HFFc6 (cell line): ENCODE measurements at places on chromosomes 2 and 18. TPM values are rescaled to one million over a fixed set of nuclear protein-coding genes. Genes with fewer than 3 reads are reported as not detected.

- no peaks in the 10 kb centered on the region; the same call in 1 of the 2 replicates for H3K27me3 ChIP-seq
- DNase-seq: no peak
- H3K4me3 ChIP-seq: no peak overlapping the region
- H3K4me1 ChIP-seq: no peaks in the 10 kb centered on the region
- no peak overlapping the region for H3K27ac ChIP-seq
These were observed 817 bp downstream of the DSC2 start for GRCh38 chr18:31101183-31102024.

DNA sequence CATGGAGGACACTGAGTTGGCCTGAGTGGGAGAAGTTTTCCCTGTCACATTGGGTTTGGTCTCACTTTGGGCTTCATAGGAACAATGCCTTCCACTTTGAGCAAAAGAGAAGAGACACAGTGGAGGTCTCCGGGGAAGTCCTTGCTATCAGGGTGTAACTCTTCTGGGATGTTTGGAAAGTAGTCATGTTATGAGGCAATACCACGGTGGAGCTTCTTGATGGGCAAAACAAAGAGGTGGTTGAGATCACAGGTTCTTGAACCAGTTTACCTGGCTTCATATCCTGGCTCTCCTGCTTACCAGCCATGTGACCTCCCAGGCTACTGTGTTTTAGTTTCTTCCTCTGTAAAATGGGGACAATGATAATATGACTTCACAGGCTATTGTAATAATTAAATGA, 478.6 kb downstream of the SLC4A3 start:
- DNase-seq: no peak
- peaks cover 30% of the 10 kb centered on the region for H3K4me1 ChIP-seq
- H3K27me3 ChIP-seq: no peaks in the 10 kb centered on the region; the same call in 1 of the 2 replicates
- no peaks in the 10 kb centered on the region for H3K36me3 ChIP-seq
- no peak overlapping the region for H3K4me3 ChIP-seq

DNA sequence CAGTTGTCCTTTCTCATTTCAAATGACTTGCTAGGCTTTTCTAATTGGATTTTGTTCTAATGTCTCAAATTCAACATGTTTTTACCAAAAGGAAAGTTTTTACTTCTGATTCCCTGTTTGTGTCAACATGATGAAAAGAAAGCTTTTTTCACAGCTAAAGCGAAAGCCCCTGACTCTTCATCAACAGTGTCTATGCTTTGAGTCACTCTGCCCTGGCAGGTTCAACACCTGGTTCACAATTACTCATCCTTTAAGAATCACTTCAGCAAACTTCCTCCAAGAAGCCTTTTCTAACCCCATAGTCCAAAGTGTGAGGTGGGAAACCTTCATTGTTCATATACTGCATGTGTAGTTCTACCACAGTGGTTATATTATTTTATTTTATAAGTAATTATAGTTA, 7.6 kb upstream of the DSG2 start:
- no peaks in the 10 kb centered on the region; the same call in 1 of the 2 replicates for H3K27me3 ChIP-seq
- DNase-seq: no peak
- no peak overlapping the region for H3K27ac ChIP-seq
- H3K4me3 ChIP-seq: no peak overlapping the region
- H3K36me3 ChIP-seq: no peaks in the 10 kb centered on the region; the same call in 1 of the 2 replicates

DNA sequence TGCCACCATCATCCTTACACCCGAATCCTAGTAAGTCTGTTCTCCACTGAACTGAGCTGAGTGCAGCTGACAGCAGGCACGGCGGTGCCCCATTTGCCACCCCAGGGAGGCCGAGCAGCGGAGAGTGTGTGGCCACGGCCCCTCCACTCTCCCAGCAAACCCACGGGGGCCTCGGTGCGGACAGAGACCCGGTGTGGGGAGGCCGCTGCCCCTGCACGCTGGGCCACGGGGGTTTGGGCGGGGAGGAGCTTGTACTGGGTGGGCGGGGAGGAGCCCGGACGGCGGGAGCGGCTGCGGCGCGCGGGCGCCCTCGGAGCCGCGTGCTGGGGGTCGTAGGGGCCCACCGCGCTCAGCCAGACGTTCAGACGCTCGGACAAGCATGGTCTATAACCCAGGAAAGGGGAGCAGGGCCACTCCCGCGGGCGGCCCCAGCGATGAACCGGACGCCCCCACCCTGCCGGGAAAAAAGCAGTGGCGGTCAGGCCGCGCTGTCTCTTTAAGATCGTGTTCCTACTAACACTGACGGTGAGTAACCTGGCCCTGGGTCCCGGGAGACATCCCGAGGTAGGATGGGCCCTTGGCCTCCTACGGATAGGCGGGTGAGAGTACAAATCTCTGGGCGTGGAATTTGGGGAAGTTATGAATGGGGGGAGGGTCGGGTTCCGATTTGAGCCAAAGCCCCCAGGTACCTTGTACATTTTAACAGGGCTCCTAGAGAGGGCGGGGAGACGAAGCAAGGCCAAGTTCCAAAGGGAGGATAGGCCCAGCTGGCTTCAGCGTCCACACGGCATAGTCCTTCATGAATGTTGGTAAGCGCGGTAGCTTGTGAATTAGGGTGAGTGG, at the start of gene ITPRIPL1:
ITPRIPL1 (plus strand) TSS at position 277 of the 843 bp plus-strand sequence; CDS start at position 800, 523 bp downstream.
- H3K27ac ChIP-seq: peak within 1 kb of the TSS; percentile 55
- H3K4me3 ChIP-seq: peak within 1 kb of the TSS; percentile 85

- no peak overlapping the region for H3K27ac ChIP-seq
- DNase-seq: no peak
- peaks cover 9% of the 10 kb centered on the region for H3K27me3 ChIP-seq
- no peak overlapping the region for H3K4me3 ChIP-seq
- H3K4me1 ChIP-seq: peaks cover 13% of the 10 kb centered on the region
These were observed 98.0 kb upstream of the SLC14A2 start for GRCh38 chr18:45517181-45517741.

- H3K27ac ChIP-seq: no peak overlapping the region
- DNase-seq: no peak
- no peaks in the 10 kb centered on the region for H3K4me1 ChIP-seq
- no peak overlapping the region for H3K4me3 ChIP-seq
- peaks cover 3% of the 10 kb centered on the region for H3K27me3 ChIP-seq
- H3K36me3 ChIP-seq: no peaks in the 10 kb centered on the region
These were observed 104.6 kb upstream of the SLC14A2 start for GRCh38 chr18:45510656-45511055.

DNA sequence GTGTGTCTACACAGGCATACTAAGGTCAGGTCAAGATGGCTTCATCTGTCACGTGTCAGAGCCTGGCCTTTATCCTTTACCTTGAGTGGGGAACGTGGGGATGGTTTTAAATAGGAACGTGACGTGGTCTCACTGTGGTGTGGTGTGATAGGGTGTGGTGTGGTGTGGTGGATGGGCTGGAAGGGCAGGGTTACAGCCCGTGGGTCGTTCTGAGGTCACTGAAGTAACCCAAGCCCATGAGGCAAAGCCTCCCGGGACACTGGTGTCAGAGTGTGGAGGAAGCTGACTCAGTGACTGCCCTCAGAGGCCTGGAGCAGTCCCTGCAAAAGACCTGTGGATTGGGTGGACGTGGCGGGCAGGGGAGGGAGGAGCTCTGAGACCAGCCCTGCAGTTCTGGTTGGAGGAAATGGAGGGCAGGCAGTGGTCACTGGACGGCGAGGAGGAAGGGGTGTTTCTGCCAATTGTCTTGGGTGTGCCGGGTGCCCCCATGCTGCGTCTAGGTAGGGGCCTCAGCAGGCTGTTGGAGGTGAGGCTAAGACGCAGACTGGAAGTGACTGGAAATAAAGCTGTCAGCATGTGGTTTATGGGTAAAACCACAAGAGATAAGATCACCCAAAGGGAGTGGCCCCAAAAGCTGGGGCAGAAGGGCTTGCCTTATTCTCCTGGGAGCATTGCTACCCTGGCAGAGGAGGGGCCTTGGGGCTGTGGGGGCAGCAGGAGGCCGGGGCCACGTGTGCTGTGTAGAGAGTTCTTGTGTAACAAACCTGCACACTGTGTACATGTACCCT, 84.8 kb downstream of the SH3RF3 start:
- peaks cover 10% of the 10 kb centered on the region for H3K36me3 ChIP-seq
- H3K4me1 ChIP-seq: peaks cover 61% of the 10 kb centered on the region
- H3K4me3 ChIP-seq: peak overlapping the region; percentile 53
- no peak overlapping the region for H3K27ac ChIP-seq
- peak; percentile 43 for DNase-seq
- H3K27me3 ChIP-seq: peaks cover 38% of the 10 kb centered on the region

- DNase-seq: no peak
- no peak overlapping the region for H3K4me3 ChIP-seq
- H3K36me3 ChIP-seq: no peaks in the 10 kb centered on the region
- H3K27ac ChIP-seq: no peak overlapping the region
- no peaks in the 10 kb centered on the region for H3K27me3 ChIP-seq
These were observed 69.9 kb upstream of the FZD5 start for GRCh38 chr2:207839575-207839974.

GRCh38 chr18:9750606-9751304, 42.7 kb downstream of the RAB31 start:
- no peak overlapping the region for H3K27ac ChIP-seq
- H3K4me1 ChIP-seq: peaks cover 21% of the 10 kb centered on the region
- DNase-seq: no peak
- H3K36me3 ChIP-seq: peaks cover 16% of the 10 kb centered on the region
- no peak overlapping the region for H3K4me3 ChIP-seq

DNA sequence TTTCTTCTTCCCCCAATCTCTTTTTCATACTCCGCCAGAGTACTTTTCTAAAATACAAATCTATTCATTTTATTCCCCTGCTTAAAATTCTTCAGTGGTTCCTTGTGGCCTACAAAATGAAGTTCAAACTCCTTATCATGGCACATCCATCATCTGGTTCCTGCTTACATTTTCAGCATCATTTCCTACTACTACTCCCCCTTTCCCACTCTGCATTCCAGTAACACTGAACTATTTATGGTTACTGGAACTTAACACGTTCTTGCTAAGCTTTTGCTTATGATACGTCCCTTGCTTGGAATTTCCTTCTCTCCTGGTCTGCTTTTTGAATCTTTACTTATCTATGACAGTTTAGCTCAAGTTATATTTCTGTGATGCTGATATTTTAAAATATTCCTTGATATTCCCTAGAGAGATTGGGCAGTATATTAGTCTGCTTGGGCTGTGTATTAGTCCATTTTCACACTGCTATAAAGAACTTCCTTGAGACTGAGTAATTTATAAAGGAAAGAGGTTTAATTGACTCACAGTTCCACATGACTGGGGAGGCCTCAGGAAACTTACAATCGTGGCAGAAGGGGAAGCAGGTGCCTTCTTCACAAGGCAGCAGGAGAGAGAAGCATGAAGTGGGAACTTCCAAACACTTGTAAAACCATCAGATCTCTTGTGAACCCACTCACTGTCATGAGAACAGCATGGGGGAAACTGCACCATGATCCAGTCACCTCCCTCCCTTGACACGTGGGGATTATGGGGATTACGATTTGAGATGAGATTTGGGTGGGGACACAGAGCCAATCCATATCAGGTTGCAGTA, 53.2 kb downstream of the BMPR2 start:
- peaks cover 35% of the 10 kb centered on the region for H3K4me1 ChIP-seq
- H3K36me3 ChIP-seq: peaks cover 24% of the 10 kb centered on the region
- H3K4me3 ChIP-seq: peak overlapping the region; percentile 6; the same call in 1 of the 2 replicates
- peak overlapping the region; percentile 71 for H3K27ac ChIP-seq

GRCh38 chr2:135839713-135840112, 2.7 kb upstream of the LCT start:
- H3K4me1 ChIP-seq: peaks cover 32% of the 10 kb centered on the region
- H3K27me3 ChIP-seq: no peaks in the 10 kb centered on the region; the same call in 1 of the 2 replicates
- H3K27ac ChIP-seq: peak overlapping the region; percentile 63; the same call in 1 of the 2 replicates

DNA sequence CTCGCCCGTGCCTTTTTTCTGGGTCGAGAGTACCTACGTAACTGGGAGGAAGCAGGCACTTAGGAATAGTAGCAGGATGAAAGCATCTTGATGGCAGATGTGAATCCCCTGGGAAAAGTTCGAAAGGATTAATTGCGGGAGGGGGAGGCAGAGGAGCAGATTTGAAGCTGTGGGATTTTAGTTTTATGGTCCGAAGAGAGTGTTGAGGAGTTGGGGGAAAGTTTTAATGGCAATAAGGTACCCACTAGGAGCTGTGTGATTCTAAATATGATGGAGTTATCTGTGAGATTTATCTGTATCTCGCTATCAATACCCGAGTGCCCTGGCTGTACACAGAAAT, 1.1 kb downstream of the AGFG1 start:
- DNase-seq: no peak
- H3K27ac ChIP-seq: peak overlapping the region; percentile 82

DNA sequence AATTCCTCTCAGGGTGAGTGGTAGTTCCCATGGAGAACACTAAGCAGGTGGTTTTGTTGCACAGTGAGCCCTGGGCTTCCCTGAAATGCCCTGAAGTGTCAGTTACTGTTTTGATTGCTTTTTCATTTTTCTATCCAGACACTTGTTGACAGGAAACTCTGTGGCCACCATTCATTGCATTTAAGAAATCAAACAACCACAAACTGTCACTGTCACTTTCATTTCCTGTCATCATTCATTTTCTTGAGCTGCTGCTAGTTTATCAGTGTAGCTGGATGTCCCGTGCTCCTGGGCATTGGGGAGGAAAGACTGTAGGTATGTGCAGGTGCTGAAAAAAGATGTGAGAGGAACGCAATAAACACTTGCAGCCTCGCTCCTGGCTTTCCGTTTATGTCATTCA, 891.6 kb upstream of the ZEB2 start:
- H3K27ac ChIP-seq: no peak overlapping the region
- peaks cover 3% of the 10 kb centered on the region for H3K4me1 ChIP-seq
- peaks cover 4% of the 10 kb centered on the region for H3K27me3 ChIP-seq

The SLC9A4 gene
- total RNA-seq: not detected in 3 replicates

The ALPG gene
- total RNA-seq: not detected in 3 replicates

The ST8SIA5 gene
- total RNA-seq: 0.23 TPM in 1 of 3 replicates, not detected in the others

The XRCC5 gene
- total RNA-seq: 253 to 361 TPM (median 265 TPM) in 3 replicates

The GALNT5 gene
- total RNA-seq: 27.8 to 70.0 TPM (median 41.2 TPM) in 3 replicates

The SLC35G4 gene
- total RNA-seq: not detected in 3 replicates

The ACTG2 gene
- 0.32 to 2.3 TPM (median 0.55 TPM) in 3 replicates for total RNA-seq

The TEX44 gene
- total RNA-seq: not detected in 3 replicates

The SPC25 gene
- 9.4 to 18.7 TPM (median 15.1 TPM) in 3 replicates for total RNA-seq

The STAMBP gene
- 34.8 to 35.1 TPM (median 35.0 TPM) in 3 replicates for total RNA-seq
